ENCODE measurements at places on chromosomes 13 and 19.

DNA sequence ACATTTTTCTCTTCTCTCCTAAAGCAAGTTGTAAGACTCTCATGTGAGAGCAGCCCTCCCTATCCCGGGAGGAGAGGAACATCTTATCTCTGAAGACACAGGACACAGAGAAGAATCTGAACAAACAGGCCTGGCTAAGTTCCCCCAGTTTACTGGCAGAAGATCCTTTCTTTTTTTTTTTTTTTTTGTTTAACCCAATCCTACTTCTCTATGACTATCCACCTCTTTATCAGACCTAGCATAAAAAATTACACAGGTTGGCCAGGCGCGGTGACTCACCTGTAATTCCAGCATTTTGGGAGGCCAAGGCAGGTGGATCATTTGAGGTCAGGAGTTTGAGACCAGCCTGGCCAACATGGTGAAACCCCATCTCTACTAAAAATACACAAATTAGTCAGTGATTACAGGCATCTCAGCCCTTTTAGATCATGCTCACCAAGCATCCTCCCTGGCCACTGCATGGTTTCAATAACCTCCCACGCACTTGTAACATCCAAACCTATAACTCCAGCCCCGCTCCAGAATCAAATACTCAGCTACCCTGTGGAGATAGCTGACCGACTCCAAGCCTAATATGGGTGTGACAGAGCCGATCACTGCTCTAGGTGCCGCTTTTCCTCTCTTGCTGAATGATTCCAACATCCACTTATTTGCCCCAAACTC lies 27.3 kb upstream of the MUC16 start:
- no peak for DNase-seq

GRCh38 chr13:47168066-47168465 lies 271.2 kb upstream of the HTR2A start:
- no peak for DNase-seq

- DNase-seq = no peak
These were observed 18.5 kb downstream of the MIER2 start for GRCh38 chr19:325937-326565.

DNA sequence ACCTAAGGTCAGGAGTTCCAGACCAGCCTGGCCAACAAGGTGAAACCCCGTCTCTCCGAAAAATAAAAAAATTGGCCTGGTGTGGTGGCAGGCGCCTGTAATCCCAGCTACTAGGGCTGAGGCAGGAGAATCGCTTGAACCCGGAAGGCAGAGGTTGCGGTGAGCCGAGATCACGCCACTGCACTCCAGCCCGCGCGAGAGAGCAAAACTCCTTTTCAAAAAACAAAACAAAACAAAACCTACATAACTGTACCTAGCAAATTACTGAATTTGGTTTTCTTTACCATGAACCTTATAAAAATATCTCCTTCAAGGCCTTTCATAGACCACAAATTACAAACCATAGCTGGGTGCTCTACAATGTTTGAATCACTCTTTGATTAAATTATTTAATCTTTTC lies 760 bp downstream of the ZNF91 start:
- DNase-seq = peak; percentile 11

- DNase-seq = no peak
These were observed 83.5 kb upstream of the KCTD15 start for GRCh38 chr19:33713194-33713593.

- no peak for DNase-seq
These were observed 39.3 kb downstream of the CEACAM1 start for GRCh38 chr19:42488783-42489521.

DNA sequence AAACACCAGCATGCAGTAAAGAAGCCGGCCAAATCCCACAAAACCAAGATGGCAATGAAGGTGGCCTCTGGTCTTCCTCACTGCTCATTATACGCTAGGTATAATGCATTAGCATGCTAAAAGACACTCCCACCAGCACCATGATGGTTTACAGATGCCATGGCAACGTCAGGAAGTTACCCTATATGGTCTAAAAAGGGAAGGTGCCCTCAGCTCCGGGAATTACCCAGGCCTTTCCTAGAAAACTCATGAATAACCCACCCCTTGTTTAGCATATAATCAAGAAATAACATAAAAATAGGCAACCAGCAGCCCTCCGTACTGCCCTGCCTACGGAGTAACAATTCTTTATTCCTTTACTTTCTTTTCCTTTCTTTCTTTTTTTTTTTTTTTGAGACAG lies 21.1 kb upstream of the PLEKHF1 start:
- no peak for DNase-seq

DNA sequence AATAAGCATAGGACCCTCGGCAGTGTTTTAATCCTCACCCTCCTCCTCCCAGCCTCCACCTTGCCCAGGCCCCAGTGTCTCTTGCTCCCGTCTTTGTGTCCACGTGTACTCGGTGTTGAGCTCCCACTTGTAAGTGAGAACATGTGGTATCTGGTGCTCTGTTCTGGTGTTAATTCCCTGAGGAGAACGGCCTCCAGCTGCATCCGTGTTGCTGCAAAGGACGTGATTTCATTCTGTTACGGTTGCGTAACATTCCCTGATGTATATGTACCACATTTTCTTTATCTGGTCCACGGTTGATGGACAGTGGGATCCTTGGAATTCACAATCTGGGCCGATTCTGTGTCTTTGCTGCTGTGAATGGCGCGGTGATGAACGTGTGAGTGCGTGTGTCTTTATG lies 44.7 kb upstream of the TFDP1 start:
- no peak for DNase-seq

- no peak for DNase-seq
These were observed at the start of gene ARHGEF7 for GRCh38 chr13:111115061-111115964. Gene ARHGEF7 (plus strand): TSS chr13:111115310. CDS start chr13:111115527, 217 bp downstream.

GRCh38 chr13:100040196-100040595 lies 48.7 kb upstream of the PCCA start:
- DNase-seq = no peak

DNA sequence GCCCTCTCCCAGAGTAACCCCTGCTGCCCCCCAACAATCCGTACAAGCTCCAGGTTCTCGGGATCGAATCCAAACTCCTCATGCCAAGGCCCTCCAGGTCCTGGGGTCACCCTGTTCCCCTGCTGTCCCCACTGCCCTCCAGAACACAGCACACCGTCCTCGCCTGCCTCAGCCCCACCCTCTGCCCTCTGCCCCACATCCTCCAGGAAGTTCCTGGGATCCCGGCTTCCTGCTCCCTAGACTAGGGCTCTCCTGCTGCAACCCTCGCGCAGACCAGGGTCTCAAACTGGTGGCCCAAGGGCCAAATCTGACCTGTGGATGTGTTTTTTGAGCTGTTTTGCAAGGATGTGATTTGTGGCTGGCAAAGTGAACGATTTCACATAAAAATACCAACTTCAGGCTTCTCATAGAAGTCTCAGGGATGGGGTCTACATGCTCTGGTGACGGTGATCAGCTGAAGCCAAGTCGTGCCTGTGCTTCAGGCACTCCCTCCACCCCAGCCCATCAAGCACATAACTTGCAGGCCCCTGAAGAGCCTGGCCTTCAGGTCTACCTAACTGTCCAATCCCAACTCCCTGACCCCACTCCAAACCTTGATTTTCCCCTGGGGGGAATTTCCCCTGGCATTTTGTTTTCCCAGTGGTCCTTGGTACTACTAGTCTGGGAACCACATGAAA lies 1.8 kb downstream of the RABAC1 start:
- DNase-seq = no peak

DNA sequence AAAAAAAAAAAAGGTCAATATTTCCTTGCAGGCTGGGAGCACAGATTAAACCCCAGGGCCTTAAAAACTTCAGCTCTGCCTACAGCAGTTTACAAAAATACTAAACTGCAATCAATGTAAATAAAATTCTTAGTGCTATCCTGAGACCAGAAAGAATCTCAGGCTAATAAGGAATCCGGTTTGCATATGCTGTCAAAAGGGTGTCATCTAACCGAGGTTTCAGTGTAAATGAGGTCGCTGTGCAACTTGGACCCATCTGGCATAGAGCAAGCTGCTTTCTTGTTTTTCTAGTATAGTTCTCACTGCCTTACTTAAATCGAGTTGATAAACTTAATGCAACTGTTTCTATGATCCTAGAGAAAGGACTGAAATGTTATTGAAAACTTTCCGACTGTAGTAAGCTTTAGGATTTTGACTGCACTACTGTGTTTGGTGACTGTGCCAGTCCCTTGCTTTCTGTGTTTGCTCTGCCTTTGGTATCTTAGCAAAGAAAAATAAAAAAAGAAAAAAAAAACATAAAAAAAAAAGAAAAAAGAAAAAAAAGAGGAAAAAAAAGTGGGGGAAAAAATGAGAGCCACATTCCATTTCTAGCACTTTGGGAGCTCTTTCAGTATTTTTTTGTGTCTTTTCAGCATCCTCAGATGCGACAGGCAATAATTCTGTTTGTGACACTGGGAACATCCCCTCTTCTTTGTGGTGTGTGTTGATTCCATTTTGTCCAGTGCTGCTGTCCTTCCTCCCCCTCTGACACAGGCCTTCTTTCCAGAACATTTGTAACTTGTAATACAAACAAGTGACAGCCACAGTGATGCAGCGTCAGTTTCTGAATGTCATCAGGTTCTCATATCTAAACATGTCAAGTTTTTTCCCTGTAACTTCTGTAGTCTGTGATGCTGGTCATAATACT lies 340.5 kb downstream of the ZNF536 start:
- DNase-seq = no peak

DNA sequence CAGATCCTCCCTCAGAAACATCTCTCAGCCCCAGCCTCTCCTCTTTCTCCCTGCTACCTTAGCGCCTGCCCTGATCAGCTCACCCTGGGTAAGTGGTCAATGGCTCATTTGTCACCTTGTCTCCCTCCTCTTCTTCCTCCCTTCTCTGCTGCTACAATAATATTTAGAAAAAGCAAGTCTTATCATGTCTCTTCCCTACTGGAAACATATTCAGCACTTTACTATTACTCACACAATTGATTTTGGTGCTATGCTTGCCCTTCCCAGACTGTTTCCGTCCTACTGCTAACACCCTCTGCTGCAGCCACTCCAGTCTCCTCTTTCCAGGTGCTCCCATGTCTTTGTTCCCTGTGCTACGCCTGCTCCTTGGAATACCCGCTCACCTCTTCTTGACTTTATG lies 35.8 kb downstream of the ESD start:
- no peak for DNase-seq

DNA sequence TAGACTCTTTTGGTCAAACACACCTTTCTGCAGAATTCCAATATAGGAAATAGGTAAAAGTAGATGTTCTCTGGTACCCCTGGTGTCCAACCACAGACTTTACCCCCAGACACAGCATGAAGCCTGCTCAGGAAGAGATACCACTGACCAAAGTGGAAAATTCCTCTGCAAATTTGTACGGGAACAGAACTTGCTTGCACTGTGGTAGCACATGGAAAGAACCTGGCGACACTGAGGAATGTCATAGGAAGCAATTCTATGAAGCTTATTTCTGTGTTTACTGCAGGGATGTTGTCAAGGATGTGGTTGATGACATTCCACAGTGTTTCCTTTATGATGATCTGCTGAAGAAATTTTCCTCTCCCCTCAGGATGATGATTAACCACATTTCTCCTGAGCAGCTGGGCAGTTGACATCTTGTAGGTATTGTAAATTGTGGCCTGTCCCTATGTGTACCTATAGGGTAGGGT lies 48.9 kb upstream of the TNFSF11 start:
- no peak for DNase-seq

- DNase-seq = no peak
These were observed 39.2 kb upstream of the CYP2A7 start for GRCh38 chr19:40921005-40921897.

GRCh38 chr19:24053601-24054000 lies 33.4 kb upstream of the ZNF254 start:
- no peak for DNase-seq

GRCh38 chr19:17061205-17061604 lies 14.0 kb downstream of the HAUS8 start:
- no peak for DNase-seq

DNA sequence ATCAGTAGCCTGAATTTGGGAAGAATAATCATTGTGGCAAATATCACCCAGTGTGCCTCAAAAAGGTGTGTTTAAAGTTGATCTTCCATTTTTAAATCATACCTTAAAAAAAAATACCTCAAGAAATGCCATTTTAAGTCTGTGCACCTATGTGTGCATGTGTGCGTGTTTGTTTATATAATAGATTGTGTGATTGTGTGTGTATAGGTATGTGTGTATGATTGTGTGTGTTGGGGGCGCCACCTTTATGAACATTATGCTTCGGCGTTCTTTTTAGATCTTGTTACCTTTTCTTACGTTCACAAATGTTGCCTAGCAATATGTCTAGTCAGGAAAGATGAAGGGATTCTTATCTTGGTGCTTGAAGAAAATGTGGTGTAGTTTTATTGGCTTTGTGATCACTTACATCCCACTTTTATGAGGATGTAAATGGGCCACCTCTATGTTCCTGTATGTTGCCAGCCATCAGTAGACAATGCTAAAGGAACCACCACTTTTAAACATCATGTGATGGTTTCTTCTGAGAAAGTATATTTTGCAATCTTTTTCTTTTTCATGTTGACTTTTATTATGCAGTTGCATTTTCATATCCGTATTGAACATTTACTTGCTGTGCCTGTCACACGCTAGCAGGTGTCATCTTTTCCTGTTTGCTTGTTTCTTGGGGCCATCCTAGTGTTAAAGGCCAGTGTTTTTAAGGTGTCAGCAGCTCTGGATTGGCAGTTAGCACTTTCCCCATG lies 2.2 kb upstream of the IRS2 start:
- DNase-seq = no peak

- no peak for DNase-seq
These were observed 4.0 kb upstream of the FTL start for GRCh38 chr19:48961051-48961649.

DNA sequence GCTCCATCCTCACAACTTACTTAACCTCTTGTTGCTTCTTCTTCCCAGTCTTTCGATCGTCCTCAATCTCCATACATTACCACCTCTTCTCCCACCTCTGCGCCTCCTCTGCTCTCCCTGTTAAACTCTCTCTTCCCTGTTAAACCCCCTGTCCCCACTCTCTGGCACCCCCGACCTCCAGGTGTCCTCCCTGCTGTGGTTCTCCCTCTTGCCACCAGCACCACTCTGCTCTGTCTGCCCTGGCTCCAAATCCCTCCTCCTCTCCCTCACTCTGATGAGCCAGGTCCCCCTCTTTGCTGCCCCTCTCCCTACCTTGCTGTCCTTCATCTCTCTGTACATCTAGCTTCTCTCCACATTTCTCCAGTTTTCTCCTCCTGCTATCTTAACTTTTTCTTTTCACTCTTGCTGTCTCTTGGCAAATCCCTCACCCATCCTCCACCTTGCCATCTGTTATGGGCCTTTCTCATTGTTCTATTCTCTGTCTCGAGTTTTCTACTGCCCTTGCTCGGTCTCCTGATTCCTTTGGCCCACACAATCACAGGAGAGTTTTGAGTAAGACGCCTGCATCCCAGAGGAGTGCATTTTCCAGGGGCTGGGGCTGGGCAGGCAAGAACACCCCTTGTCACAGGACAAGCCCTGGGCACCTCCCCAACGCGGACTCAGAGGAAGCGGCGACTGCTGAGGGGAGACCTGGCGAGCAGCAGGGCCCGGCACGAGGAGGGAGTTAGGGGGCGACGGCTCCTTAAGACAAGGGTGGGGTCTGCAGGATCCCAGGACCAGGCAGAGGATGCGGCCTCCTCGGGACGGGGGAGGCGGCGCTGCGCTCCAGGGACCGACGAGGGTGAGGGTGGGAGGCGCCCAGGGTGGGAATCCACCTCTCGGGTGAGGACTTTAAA lies 21.4 kb upstream of the ERVV-1 start:
- no peak for DNase-seq

GRCh38 chr19:19347401-19348110 lies 26.9 kb downstream of the MAU2 start:
- DNase-seq = no peak

- DNase-seq = no peak
These were observed 2.3 kb upstream of the C1QTNF9B start for GRCh38 chr13:23899555-23899954.

GRCh38 chr19:48512504-48513288 lies 1.1 kb upstream of the LMTK3 start:
- no peak for DNase-seq
